ENCODE measurements at places on chromosomes 11 and 22. TPM values are rescaled to one million over a fixed set of nuclear protein-coding genes. Genes with fewer than 3 reads are reported as not detected.

The AIP gene
- polyA plus RNA-seq = 45.7 TPM

- DNase-seq = no peak
- H3K27ac ChIP-seq = no peak overlapping the region
- no peaks in the 10 kb centered on the region for H3K27me3 ChIP-seq
- no peak overlapping the region for H3K4me3 ChIP-seq
- no peaks in the 10 kb centered on the region for H3K4me1 ChIP-seq
Measured at GRCh38 chr22:34797826-34798225, 268.1 kb upstream of the ISX start.

The MDK gene
- 179 TPM for polyA plus RNA-seq

- peak overlapping the region; percentile 90 for H3K27ac ChIP-seq
- peak overlapping the region; percentile 97 for H3K4me3 ChIP-seq
- no peaks in the 10 kb centered on the region for H3K27me3 ChIP-seq
Measured at GRCh38 chr11:13669544-13670488, 1.3 kb downstream of the FAR1 start.

DNA sequence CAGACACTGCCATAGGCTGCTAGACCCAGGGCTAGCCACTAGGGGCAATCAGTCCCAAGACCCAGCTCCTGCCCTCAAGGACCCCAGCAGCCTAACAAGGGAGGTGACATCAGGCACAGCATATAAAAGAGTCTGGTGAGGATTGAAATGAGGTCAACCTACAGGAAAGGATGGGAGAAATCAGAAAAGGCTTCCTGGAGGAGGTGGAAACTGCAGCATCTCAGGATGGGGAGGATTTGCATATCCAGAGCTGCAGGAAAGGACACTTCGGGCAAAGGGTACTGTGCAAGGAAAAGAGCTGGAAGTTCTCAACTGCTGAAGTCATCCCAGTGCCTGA lies 2.9 kb upstream of the ARFGAP2 start:
- no peaks in the 10 kb centered on the region for H3K27me3 ChIP-seq
- H3K4me3 ChIP-seq = no peak overlapping the region
- DNase-seq = peak; percentile 53
- H3K4me1 ChIP-seq = peaks cover 6% of the 10 kb centered on the region
- H3K27ac ChIP-seq = no peak overlapping the region
- no peaks in the 10 kb centered on the region for H3K36me3 ChIP-seq

GRCh38 chr11:130420478-130421198 lies 7.8 kb downstream of the ADAMTS8 start:
- H3K4me3 ChIP-seq = no peak overlapping the region
- H3K36me3 ChIP-seq = no peaks in the 10 kb centered on the region
- no peaks in the 10 kb centered on the region for H3K4me1 ChIP-seq

DNA sequence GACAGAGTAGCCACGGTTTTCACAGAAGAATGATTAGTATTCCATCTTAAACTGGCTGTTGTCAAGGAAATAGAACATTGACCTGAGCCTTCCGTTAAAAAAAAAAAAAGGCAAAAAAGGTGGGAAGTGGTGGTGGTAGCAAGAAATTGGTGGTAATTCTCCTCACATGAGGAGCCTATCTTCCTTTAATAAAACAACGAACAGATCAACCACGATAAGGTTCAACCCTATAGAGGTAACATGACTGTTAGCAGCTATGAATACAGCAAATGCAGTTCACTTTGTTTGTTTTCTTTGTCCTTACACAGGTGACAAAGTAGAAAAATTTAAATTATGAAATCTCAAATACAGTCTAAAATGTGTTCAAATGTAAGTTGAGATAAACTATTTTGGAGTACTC lies 181.6 kb downstream of the TTC28 start:
- DNase-seq = no peak
- no peak overlapping the region for H3K27ac ChIP-seq
- H3K36me3 ChIP-seq = no peaks in the 10 kb centered on the region
- no peaks in the 10 kb centered on the region for H3K27me3 ChIP-seq
- no peaks in the 10 kb centered on the region for H3K4me1 ChIP-seq
- H3K4me3 ChIP-seq = no peak overlapping the region

The ST14 gene
- polyA plus RNA-seq = 169 TPM

The LINC01488 gene
- polyA plus RNA-seq = 0.03 TPM

DNA sequence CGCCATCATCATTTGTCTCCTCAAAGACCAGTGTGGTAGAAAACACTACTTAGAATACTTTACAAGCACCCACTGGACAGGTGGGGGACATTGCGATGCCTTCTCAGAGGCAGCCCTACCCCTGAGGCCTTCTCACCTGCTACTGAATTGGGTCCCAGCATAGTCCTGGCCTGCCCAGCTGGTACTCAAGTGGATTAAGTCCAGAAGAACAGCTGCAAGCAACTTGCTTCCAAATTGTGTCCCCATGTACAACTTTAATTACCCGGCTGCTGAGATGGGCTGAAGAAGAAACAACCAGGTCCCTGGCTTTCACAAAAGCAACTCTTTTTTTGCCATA lies 12.3 kb downstream of the ABTB2 start:
- no peaks in the 10 kb centered on the region for H3K27me3 ChIP-seq
- H3K27ac ChIP-seq = no peak overlapping the region
- peaks cover 17% of the 10 kb centered on the region for H3K4me1 ChIP-seq
- no peak for DNase-seq
- H3K36me3 ChIP-seq = no peaks in the 10 kb centered on the region

DNA sequence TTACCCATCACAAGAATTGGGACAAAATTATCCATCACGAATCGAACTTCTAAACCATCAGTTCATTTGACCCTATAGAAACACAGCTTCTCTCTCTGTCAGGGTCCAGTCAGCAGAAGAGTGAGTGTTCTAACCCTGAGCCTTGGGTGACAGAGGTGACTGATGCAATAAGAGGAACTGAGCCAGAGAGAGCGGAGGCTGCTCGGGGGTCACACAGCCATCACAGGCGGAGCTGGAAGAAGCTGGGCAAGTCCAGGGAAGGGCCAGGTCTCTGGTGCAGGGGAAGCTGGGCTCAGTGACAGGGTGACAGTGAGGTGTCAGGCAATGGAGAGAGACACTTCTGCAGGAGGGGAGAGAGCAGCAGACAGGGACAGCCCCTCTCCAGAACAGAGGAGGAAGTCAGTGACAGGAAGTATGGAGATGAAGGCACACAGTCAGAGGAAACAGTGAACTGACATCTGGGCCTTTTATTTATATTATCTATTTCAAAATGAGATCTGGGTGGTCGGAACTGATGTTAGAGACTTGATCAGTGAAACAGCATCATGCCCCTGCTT lies 184.0 kb upstream of the TBCEL start:
- DNase-seq = no peak
- no peaks in the 10 kb centered on the region for H3K27me3 ChIP-seq
- H3K4me1 ChIP-seq = no peaks in the 10 kb centered on the region
- no peak overlapping the region for H3K4me3 ChIP-seq

The MMP27 gene
- 0.21 TPM for polyA plus RNA-seq

GRCh38 chr22:19759427-19760057 lies 1.0 kb upstream of the TBX1 start:
- peaks cover 45% of the 10 kb centered on the region for H3K27me3 ChIP-seq
- H3K36me3 ChIP-seq = no peaks in the 10 kb centered on the region
- no peak for DNase-seq
- no peak overlapping the region for H3K27ac ChIP-seq
- no peaks in the 10 kb centered on the region for H3K4me1 ChIP-seq

- no peaks in the 10 kb centered on the region for H3K36me3 ChIP-seq
- H3K4me3 ChIP-seq = peak overlapping the region; percentile 5
- DNase-seq = peak; percentile 92
- H3K4me1 ChIP-seq = peaks cover 31% of the 10 kb centered on the region
- H3K27ac ChIP-seq = peak overlapping the region; percentile 99
- H3K27me3 ChIP-seq = no peaks in the 10 kb centered on the region
Measured at GRCh38 chr11:76768088-76768908, 14.9 kb upstream of the TSKU start.

The OR51B5 gene
- 0.15 TPM for polyA plus RNA-seq

GRCh38 chr11:37442576-37442975 lies 844.5 kb upstream of the RAG2 start:
- H3K36me3 ChIP-seq = no peaks in the 10 kb centered on the region
- no peaks in the 10 kb centered on the region for H3K4me1 ChIP-seq
- no peak for DNase-seq
- no peaks in the 10 kb centered on the region for H3K27me3 ChIP-seq
- no peak overlapping the region for H3K27ac ChIP-seq

DNA sequence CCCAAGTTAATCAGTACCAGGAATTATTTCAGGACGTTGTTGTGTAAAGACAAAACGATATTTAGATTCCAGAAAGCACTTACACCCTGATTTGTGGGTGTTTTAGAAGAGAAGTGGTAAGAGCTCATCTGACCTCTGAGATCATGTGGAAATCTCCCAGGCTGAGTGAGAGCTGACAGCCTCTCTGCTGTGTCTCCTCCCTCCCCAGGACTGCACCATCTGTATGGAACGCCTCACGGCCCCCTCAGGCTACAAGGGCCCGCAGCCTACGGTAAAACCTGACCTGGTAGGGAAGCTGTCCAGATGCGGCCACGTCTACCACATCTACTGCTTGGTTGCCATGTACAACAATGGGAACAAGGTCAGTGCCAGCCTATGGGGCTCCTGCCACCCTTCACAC lies 20.0 kb downstream of the DTX4 start:
- H3K4me3 ChIP-seq = no peak overlapping the region
- no peaks in the 10 kb centered on the region for H3K27me3 ChIP-seq
- H3K36me3 ChIP-seq = peaks cover 6% of the 10 kb centered on the region
- H3K4me1 ChIP-seq = peaks cover 5% of the 10 kb centered on the region
- no peak overlapping the region for H3K27ac ChIP-seq

DNA sequence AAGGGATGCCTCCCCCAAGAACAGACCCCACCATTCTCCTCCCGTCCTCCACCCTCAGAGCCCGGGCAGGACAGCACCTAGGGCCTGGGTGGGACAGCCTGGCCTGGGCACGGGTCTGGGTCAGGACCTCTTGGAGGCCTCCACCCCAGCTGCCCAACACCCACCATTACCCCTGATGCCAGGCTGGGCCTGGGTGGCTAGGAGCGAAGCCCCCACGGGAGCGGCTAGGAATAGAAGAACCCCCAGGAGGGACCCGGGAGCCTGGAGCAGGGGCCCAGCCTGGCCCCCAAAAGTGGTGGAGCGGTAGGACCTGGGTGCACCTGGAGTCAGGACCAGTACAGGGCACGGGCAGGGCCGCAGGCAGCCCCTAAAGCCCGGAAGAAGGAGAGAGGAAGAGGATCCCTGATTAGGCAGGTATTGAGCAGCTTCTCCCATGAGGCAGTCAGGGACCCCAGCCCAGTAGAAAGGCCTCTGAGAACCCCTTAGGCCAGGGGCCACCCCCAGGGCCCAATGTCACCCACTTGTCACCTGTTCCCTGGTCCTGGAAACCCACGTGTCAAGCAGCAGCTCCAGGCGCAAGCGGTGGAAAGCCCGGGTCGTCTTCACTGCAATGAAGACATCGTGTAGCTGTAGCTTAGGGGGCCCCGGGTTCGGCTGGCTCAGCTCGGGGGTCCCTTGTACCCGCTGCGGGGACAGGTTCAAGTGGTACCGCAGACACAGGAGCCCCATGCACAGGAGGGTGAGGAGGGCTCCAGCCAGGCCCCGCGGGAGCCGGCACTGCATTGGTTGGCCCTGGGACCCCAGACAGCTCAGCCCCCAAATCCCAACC lies 575 bp downstream of the MFNG start:
- H3K27ac ChIP-seq = peak overlapping the region; percentile 84
- peak overlapping the region; percentile 60 for H3K4me3 ChIP-seq
- no peaks in the 10 kb centered on the region for H3K4me1 ChIP-seq
- no peak for DNase-seq

- H3K27me3 ChIP-seq = no peaks in the 10 kb centered on the region
- H3K36me3 ChIP-seq = no peaks in the 10 kb centered on the region
- H3K4me3 ChIP-seq = no peak overlapping the region
- H3K4me1 ChIP-seq = no peaks in the 10 kb centered on the region
- no peak for DNase-seq
- H3K27ac ChIP-seq = no peak overlapping the region
Measured at GRCh38 chr11:69854713-69855112, 35.5 kb upstream of the FGF3 start.

DNA sequence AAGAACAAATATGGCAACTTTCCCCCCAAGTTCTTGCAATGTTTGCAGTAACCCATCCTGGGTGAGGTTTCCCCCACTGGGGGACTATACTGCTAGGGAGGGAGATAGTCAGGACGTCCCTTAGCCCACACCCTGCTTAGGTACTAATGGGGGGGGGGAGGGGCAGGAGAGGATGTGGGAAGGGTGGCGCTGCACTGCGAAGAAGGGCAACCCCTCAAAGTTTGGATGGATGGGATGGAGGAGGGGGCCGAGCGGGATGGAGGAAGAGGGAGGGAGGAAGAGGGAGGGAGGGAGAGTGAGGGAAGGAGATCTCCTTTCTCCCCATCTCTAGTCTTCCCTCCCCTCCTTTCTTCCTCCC lies 100.6 kb upstream of the HSD17B12 start:
- H3K4me1 ChIP-seq = peaks cover 3% of the 10 kb centered on the region
- H3K27ac ChIP-seq = no peak overlapping the region
- H3K36me3 ChIP-seq = no peaks in the 10 kb centered on the region
- peaks cover 63% of the 10 kb centered on the region for H3K27me3 ChIP-seq

The MUC5B gene
- not detected for polyA plus RNA-seq

DNA sequence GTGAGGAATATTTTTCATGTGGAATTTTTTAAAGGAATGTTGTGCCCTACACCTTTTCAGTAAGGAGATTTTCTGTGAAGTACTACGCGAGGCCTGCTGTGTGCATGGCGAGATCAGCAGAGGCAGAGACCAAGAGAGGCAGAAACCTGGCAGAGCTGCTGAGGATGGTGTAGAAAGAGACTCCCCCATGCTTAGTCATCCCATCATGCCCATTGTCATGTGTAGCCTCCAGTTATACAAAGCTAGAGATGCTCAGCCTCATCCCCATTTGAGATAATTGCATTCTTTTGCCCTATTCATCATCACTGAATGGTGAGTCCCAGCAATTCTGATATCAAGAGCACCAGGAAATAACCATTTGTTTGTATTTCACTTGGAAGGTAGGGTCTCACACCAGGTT lies 3.0 kb upstream of the MS4A7 start:
- DNase-seq = no peak
- H3K4me3 ChIP-seq = no peak overlapping the region
- H3K27me3 ChIP-seq = no peaks in the 10 kb centered on the region
- H3K27ac ChIP-seq = no peak overlapping the region
- H3K4me1 ChIP-seq = no peaks in the 10 kb centered on the region
- no peaks in the 10 kb centered on the region for H3K36me3 ChIP-seq

The TLCD5 gene
- polyA plus RNA-seq = 1.7 TPM

The OR5M10 gene
- polyA plus RNA-seq = not detected

GRCh38 chr22:24331468-24332440 lies 61.1 kb downstream of the SPECC1L start:
- H3K4me3 ChIP-seq = no peak overlapping the region
- peaks cover 6% of the 10 kb centered on the region for H3K36me3 ChIP-seq
- no peaks in the 10 kb centered on the region for H3K4me1 ChIP-seq
- no peaks in the 10 kb centered on the region for H3K27me3 ChIP-seq

- DNase-seq = no peak
- no peaks in the 10 kb centered on the region for H3K36me3 ChIP-seq
- no peak overlapping the region for H3K27ac ChIP-seq
- H3K4me3 ChIP-seq = no peak overlapping the region
- H3K27me3 ChIP-seq = no peaks in the 10 kb centered on the region
- peaks cover 6% of the 10 kb centered on the region for H3K4me1 ChIP-seq
Measured at GRCh38 chr11:122742301-122743018, 86.9 kb downstream of the UBASH3B start.

Data from small intestine (tissue), 16 donors.